Stimulated activated CD4-positive, alpha-beta T cell treated with anti-CD3 and anti-CD28 coated beads, TNF-alpha, amount 100 ng/mL, for 1 hour (primary cell): ENCODE measurements at places on chromosomes 12 and 14.

GRCh38 chr14:70716958-70717357 is 75.2 kb downstream of the TTC9 start:
- no peak for DNase-seq

- no peak for DNase-seq
Observed at GRCh38 chr12:52010152-52010622, 3.4 kb downstream of the TAMALIN start.

DNA sequence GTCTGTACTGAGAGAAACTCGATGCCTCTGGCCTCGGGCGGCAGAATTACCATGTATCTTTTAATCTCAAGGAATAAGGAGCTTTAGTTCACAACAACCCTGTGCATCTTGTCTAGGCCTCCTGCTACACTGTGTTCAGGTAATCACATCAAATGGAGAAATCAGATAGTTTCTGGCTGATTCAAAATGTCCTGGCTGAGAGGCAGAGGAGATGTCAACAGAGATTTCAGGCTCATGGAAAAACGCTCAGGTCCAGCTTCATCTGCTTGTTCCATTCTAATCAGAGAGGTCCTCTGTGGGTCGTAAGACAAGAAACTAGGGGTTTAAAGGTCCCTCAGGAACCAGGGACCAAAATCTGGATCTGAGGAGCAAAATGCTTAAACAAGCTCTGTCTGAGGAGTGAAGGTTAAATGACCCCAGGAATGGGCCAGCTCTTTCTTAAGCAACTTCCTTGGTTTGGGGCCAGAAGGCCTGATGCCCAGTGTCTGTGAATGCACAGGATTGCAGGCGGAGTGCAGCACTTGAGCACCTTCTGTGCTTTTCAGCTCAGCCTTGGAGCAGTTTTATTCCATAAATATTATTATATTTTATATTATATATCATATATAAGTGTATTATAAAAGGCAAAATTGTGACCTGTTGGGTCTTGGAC is 170.2 kb upstream of the PRICKLE1 start:
- DNase-seq: no peak

DNA sequence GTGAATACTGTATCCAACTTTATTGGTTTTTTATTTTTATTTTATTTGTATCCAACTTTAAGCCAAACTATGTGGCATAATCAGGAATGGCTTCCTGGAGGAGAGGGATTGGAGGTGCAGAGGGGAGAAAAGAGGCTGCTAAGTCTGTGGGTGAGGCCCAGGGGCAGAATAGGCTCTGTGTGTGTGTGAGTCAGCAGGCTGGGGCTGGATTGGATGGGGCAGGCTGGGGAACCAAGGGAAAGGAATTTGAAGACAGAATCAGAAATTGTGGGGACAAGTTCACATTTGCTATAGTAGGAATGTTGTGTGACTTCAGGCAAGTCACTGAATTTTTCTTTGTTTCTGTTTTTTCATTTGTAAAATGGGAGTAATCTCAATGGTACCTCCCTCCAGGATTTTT is 12.8 kb upstream of the RILPL1 start:
- DNase-seq: no peak

DNA sequence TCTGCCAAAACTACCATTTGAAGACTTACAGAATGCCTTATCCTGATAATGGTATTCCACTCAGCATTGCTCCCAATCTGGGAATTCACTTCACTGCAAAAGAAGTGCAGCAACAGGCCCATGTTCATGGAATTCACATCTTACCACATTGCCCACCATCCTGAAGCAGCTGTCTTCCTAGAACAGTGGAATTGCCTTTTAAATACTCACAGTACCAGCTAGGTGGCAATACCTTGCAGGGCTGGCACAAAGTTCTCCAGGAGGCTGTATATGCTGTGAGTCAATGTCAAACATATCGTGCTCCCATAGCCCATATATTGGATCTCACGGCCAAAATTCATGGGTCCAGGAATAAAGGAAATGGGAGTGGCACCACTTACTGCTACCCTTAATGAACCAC is 83.8 kb upstream of the PLEKHG7 start:
- DNase-seq: no peak

DNA sequence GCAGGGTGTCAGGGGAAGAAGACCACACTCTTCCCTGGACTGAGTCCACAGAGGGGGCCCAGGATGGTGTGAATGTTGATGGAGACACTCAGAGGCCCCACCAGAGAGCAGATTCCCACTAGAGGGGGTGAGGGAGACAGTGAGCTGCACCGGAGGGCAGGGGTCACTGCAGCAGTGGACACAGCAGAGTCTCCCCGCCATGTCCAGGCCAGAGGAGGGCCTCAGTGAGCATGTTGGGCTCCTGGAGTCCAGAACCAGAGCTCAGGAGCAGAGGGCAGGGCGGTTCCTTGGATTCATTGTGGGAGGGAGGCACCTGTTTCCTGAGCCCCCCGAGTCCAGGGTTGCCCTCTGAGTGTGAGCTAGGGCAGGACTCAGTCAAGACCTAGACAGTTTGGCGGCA is 1.8 kb upstream of the KRT82 start:
- no peak for DNase-seq

DNA sequence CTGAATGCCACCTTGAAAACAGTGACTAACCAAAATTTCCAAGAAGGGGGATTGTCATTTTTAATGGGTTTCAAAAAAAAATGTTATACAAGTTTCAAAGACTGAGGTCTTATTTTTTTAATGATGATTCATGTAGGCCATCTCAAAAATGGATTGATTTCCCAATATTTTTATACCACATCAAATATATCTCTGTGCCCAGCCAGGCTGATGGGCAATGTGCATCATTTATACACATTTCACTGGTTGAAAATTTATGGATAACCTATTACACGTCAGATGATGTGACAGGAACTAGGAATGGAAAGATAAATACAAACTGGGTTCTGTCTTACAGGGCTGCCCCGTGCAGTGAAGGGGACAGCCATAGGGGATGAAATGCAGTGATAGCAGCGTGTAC is 112.7 kb upstream of the TMPO start:
- no peak for DNase-seq

- no peak for DNase-seq
Observed at GRCh38 chr12:48034835-48035805, 30.8 kb upstream of the COL2A1 start.

DNA sequence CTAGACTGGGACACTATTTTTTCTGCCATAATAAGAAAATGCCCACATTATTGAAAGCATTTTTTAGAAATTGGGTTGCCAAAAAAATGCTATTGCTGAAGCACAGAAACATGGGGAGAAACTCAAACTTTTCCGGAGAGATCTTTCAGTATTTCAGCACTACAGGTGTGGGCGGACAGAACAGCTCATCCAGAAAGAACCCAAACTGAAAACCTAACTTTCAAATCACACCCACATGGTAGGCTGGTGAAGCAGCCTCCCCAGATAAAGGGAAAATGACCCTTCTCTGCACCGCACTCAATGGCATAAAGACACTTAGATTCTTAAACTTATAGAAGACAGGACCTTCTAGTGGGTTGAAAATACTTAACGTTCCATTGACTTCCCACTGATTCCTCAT is 62.3 kb upstream of the TMPO start:
- DNase-seq: no peak

GRCh38 chr12:116194935-116195431 is 82.5 kb downstream of the MED13L start:
- peak; percentile 15 for DNase-seq

DNA sequence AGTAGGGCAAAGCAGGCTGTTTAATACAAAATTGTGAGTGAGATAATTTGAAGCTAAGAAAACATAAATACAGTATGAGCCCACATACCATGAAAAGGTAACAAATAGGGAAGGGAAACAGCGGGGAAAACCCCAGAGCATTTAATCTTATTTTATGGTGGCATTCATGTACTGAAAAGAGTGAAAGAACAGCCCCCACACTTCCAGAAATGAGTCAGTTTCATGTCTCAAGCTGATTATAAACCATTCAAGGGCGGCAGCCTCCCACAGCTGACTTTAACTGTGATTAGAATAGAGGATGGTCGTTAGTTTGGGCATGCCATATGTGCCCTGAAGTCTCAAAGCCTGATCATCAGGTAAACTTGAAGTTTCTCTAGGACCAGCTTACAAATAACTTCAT is 64.5 kb downstream of the FOXG1 start:
- no peak for DNase-seq

GRCh38 chr14:76514213-76514998 is 138.5 kb downstream of the ESRRB start:
- no peak for DNase-seq

DNA sequence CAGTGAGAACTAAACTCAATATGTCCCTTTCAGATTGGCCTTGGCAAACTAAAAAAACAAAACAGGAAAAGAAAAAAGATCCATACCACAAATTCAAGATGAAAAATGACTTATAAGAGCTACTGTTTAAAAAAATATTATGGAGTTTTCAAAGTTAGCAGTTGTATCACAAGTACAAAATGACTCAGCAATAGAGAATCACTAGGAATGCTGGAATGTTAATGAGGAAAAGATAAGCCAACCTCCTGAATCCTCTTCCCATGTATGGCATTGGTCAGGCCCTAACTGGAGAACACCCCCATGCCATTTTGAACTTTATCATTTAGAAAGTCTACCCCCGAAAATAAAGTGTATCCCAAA is 62.2 kb downstream of the PPP1R36 start:
- DNase-seq: no peak

DNA sequence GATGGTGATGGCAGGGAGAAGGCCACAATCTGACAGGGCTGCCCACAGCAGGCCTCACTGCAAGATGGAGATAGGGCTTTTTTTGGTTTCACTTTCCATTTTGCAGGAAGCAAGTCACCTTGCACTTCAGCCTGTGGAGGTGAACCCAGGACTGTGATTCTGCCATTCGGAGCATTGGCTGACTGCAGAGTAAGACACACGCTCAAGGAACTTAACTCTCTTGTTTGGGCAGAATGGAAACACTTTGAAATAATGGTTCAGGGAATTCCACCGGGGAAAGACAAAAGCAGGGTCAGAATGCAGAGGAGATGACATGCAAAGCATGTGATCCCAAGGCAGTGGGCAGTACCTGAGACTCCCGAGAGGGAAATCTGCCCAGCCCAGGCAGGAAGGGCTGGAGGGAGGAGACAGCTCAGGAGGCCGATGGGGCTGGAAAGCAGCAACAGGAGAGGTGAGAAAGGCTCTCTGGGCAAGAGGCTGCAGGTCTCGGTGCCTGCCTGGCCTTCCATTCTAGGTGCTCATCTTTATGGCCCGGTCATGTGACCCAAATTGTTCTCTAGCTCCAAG is 58.7 kb upstream of the PRMT8 start:
- DNase-seq: no peak

DNA sequence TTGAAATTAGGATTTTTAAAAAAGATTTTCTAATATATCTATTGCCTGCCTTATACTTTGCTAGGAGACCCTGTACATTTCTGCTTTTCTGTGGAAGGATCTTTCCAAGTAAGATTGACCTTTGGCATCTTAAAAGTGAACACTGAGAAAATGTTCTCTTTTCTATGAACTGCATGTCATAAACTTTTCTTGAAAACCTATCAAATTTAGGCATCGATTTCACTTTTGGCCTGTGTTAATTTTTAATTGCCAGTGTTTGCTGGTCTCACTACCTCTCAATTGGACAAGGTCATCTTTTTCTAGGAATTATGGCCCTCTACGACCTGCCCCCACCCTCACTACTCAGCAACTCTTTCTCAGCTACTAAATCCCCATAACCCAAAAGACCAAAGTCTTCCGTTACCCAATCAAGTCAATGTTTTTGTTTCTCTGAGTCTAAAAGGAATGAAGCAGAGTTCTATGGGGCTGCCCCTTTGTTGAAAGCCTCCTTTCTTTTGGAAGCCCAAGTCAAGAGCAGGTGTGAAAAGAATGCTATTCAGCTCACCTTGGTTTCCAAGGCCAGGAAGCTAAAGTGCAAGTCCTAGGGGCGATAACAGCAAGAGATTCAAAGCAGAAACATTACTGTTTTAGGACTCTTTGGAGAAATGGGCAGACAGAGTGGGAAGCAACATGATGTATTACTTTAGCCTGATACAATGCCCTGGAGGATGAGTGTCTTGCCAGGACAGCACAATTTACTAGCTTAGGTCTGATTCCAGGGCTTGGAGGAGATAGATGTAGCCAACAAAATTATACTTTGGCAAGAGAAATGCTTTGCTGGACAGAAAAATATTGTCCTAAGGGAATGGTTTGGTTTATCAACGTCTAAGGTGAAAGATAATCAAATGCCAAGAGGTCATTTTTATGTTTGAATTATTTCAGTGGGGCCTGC is 55.0 kb downstream of the IGF1 start:
- no peak for DNase-seq

- no peak for DNase-seq
Observed at GRCh38 chr12:64877363-64878004, 53.0 kb downstream of the TBC1D30 start.

- DNase-seq: no peak
Observed at GRCh38 chr14:42174357-42174756, 567.7 kb downstream of the LRFN5 start.

GRCh38 chr12:53561590-53561953 is 54.3 kb upstream of the NPFF start:
- DNase-seq: no peak

DNA sequence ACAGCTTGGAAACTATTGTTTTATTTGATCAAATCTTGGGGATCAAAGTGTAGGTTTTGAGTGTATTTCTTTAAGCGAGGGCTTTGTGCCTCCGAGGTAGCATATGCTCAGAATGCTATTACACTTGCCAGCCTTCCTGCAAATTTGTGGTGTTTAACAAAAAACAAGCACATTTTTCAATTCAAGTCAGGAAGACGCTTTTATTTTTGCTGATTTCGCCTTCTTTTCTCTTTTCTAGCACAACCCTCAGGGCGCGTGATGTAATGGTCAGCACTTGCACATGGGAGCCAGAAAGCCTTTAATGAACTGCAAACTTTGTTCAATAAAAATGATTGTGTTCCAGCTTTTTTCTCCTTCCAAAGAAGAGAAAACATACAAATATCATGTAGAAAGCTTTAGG is 466.5 kb downstream of the PRKD1 start:
- DNase-seq: no peak

GRCh38 chr14:103377522-103378037 is 7.6 kb upstream of the MARK3 start:
- no peak for DNase-seq

DNA sequence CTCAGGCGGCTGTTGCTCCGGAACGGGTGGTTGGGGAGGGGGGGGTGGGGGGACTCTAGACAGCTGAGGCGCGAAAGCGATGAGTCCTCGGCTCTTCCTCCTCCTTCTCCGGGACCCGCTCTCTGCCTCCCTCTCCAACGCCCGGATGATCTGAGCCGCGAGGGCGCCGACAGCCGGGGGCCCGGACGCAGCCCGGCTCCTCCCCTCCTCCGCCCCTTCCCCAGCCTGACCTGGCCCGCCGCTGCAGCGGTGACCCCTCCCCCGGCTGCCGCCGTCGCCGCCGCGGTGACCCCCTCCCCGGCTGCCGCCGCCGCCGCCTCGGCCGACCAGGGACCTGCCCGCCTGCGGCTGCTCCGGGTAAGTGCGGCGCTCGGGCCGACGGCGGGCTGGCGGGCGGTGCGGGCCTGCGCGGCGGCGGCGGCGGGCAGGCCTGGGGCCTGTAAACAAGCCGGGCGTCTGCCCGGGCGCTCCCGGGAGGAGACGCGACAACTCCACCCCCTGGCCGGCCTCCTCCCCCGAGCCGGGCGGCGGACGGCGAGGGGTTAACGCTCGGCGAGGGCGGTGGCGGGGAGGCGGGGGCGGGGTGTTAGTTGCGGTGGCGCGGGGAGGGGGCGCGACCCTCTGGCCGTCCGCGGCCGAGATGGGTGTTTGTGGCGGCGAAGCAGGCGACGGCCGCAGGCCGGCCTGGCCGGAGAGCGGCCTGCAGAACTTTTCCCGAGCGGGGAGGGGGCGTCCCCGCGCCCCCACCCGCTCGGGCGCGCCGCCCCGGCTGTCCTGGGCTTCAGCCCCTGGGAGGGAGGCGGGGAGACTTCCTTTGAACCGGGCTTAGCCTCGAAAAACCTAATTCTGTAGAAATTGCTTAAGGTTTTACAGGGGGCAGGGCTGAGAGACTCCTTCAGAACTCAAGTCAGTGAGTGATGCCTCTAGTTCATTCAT is 568 bp downstream of the PPM1A start:
- DNase-seq: peak; percentile 47
